ENCODE measurements at places on chromosomes 5 and 9. TPM values are rescaled to one million over a fixed set of nuclear protein-coding genes. Genes with fewer than 3 reads are reported as not detected.
A peak's percentile ranks its signal among the peaks of the same experiment; 100 is the strongest.

GRCh38 chr5:139207297-139208000, 9.3 kb upstream of the SIL1 start:
- no peak overlapping the region for H3K4me3 ChIP-seq
- H3K27ac ChIP-seq = no peak overlapping the region
- no peak for DNase-seq
- no peaks in the 10 kb centered on the region for H3K27me3 ChIP-seq
- H3K4me1 ChIP-seq = no peaks in the 10 kb centered on the region

GRCh38 chr9:78032730-78033457, 1.3 kb upstream of the GNAQ start:
- H3K4me3 ChIP-seq = peak overlapping the region; percentile 58
- peaks cover 30% of the 10 kb centered on the region for H3K4me1 ChIP-seq
- H3K36me3 ChIP-seq = no peaks in the 10 kb centered on the region
- no peaks in the 10 kb centered on the region for H3K27me3 ChIP-seq
- peak overlapping the region; percentile 60 for H3K27ac ChIP-seq

DNA sequence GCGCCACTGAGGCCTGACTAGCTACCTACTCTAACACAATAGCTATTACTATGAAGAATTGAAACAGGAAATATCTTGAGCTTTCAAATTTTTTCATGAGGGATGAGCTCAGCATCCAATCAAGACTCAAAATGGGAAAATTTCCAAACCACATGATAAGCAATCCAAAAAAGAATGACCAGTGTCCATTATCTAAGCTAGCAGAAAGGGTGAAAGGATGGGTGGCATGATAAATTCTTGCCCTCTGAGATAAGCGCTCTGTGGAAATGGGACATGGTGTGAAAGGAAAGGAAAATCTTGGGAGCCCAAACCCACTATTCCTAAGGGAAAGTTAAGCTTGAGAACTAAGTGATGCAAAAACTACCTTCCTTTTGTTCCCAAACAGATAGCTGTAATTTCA, 170.2 kb upstream of the NREP start:
- no peak overlapping the region for H3K27ac ChIP-seq
- H3K27me3 ChIP-seq = no peaks in the 10 kb centered on the region
- H3K36me3 ChIP-seq = no peaks in the 10 kb centered on the region

DNA sequence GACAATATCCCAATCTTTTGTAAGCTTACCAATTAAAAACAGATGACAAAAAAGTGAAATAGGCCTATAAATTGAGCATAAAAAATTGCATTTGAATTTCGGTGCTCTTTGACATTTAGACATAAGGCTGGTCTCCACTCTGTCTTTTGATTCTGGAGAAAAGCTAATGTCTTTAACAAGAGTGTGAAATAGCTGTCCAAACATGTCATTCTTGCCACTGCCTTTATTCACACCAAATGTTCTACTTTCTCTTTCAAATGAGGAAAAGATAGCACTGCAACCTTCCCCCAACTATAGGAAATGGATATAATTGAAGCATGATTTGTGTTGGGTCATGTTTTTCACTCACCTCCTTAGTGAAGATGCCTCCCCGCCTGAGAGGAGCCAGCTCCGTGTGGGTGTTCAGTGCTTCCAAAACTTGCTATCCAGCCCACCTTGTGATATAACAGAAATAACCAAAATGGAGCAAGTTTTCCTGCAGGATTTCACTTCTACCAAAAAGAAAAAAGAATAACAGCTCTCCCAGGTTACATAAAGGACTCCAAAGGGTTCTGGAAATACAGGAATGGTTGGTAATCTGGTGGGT, 55.2 kb upstream of the STK32A start:
- no peaks in the 10 kb centered on the region for H3K4me1 ChIP-seq
- H3K36me3 ChIP-seq = no peaks in the 10 kb centered on the region
- H3K4me3 ChIP-seq = no peak overlapping the region
- peaks cover under 1% of the 10 kb centered on the region for H3K27me3 ChIP-seq
- DNase-seq = no peak

POU5F2 gene
- total RNA-seq = 3.9 TPM

GCNT4 gene
- total RNA-seq = 11.3 TPM

ACER2 gene
- 1.4 TPM for total RNA-seq

RMRP gene
- 12,452 TPM for total RNA-seq

Data from T-cell (primary cell).